Iris pigment epithelial cell (primary cell): ENCODE measurements at places on chromosomes 1 and 21.

- peak; percentile 87 for DNase-seq
These were observed 62.5 kb upstream of the ARHGAP29 start for GRCh38 chr1:94299627-94300553.

GRCh38 chr21:44527983-44528633, 11.9 kb downstream of the KRTAP10-1 start:
- DNase-seq, result no peak

DNA sequence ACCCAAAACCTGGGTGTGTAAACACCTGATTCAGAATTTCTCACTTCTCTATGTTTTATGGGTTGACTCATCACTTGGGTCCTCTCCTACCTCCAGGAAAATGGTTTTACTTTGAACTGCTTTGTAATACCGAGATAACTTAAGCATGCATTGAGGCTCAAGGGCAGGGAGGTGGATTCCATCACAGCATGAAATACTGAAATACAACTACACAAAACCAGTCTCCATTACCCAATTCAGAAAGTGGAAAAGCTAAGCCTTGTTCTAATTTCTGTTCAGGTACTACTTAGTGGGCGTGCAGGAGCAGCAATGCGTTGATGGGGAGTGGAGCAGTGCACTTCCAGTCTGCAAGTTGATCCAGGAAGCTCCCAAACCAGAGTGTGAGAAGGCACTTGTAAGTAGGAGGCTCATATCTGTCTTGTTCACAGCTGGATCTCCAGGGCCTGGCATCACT, 6.1 kb upstream of the C4BPA start:
- no peak for DNase-seq

DNA sequence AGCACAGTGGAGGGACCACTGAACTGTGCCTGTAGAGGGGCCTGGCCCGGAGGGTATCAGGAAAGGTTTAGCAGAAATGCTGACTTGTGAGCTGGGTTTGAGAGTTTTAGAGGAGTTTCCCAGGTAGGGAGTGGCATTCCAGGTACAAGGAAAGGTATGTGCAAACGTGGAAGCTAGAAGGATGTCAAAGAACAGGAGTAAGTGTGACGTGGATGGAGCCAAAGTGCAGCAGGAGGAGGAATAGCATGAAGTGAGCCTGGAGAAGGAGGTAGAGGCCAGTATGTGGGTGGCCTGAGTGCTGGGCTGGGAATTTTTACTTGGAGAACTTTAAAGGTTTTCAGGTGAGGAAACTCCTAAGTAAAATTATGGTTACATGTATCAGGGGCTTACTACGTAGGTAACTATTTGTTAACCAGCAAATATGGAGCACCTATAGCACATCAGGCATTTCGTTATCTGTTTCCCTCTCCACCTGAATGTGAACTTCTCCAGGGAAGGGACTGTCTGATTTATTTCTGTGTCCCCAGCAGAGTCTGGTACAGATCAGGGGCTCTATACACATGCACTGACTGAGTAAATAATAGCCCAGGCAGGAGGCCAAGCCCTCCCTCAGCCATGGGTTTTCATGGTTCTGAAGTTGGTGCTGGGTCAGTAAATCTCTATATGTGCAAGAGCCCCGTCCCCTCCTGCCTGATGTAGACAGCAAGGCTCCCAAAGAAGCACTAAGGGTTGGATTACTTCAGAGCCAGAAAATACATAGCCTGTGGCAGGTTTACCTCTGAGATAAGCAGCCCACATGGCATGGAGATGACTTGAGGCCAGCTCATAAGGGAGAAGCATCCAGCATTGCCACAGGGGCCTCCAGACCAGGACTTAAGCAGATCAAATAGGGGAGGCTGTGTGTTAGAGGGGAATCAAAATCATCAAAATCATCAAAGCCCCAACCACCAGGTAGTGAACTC, 43.4 kb downstream of the CDCP2 start:
- DNase-seq, result no peak

GRCh38 chr1:47216278-47217059, 15.6 kb downstream of the TAL1 start:
- no peak for DNase-seq

DNA sequence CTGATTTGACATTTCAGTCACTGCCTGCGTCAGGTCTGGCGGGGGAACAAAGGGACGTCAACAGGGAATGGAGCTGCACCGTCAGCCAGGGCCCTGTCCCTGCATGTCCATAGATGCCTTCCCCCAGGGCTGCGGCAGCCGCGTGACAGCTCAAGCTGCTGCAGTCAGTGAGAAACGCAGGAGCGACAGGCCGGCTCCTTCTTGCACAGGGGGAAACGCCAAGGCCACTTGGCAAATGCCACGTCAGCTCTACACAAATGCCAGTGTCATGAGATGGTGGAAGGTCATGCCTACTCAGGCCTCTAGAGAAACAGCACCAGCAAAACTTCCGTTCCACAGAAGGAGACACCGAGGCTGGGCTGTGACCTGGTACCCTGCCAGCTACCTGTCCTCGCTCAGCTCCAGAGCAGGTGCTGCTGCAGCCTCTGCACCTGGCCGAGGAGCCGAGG, 37.7 kb downstream of the SYF2 start:
- no peak for DNase-seq

GRCh38 chr1:116370181-116370580, 2.9 kb upstream of the ATP1A1 start:
- DNase-seq, result no peak

GRCh38 chr1:153615406-153615805, 719 bp downstream of the S100A14 start:
- no peak for DNase-seq

- DNase-seq, result peak; percentile 87
These were observed 19.8 kb downstream of the CTNNBIP1 start for GRCh38 chr1:9890224-9890731.

GRCh38 chr1:220900842-220901241, 21.6 kb downstream of the HLX start:
- DNase-seq, result no peak

- no peak for DNase-seq
These were observed 74.6 kb downstream of the CD247 start for GRCh38 chr1:167443757-167444156.

GRCh38 chr21:34732388-34732821, 63.6 kb downstream of the CLIC6 start:
- DNase-seq, result no peak

DNA sequence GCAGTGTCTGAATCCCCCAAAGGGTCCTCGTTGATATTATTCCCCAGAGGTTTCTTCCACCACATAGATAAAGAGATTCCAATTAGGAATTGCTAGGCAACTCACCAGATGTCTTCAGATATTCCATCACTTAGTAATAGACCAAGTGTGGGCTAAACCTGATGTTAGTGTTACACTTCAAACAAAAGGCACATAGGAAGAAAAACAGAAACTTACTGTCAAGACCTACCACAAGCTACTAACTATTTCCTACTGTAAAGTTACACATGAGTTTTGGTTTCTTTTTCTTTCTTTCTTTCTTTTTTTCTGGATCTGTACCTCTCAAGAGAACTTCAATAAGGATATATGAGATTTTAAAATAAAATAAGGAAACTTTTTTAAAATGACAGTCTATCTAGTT, 879.1 kb upstream of the NEGR1 start:
- DNase-seq, result no peak

GRCh38 chr1:62621907-62622306, 24.6 kb downstream of the ANGPTL3 start:
- peak; percentile 98 for DNase-seq

DNA sequence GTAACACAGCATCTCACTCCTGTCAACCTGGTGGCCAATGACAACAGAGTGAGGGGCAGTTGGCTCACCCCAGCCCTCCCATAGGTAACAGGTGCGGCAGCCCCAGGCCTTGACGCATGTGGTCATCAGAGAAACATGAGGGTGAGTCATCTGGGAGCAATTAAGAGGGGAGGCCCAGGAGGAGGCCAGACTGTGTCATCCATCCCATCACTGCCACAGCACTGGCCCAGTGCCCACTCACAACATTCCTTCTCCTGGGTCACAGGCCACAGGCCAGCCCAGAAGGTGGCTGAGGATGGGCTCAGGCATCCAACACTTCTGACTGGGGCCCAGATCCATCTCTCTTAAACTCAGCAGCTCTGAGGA, 17.1 kb downstream of the TEX35 start:
- peak; percentile 63 for DNase-seq

GRCh38 chr1:87706779-87707228, 378.1 kb downstream of the LMO4 start:
- DNase-seq, result no peak

DNA sequence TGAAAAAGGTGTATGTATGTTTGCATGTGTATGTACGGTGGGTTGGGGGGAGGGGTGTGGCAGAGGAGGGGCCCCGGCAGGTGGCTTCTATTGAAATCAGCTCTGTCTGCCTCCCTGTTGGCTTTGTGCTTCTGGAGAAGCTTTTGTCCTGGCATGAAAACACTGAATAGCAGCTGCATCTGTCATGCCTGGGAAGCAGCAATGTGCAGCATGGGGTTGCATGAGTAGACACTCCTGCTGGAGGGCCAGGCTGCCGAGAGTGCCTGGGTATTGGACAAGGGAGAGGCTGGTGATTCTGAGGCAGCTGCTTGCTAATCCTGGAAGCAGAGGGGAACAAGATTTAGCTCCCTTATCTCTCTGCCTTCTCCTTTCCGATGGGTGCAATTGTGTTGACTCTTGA, 20.5 kb downstream of the MAPKAPK2 start:
- DNase-seq, result peak; percentile 77

- no peak for DNase-seq
These were observed 57.4 kb upstream of the CITED4 start for GRCh38 chr1:40919475-40920011.

DNA sequence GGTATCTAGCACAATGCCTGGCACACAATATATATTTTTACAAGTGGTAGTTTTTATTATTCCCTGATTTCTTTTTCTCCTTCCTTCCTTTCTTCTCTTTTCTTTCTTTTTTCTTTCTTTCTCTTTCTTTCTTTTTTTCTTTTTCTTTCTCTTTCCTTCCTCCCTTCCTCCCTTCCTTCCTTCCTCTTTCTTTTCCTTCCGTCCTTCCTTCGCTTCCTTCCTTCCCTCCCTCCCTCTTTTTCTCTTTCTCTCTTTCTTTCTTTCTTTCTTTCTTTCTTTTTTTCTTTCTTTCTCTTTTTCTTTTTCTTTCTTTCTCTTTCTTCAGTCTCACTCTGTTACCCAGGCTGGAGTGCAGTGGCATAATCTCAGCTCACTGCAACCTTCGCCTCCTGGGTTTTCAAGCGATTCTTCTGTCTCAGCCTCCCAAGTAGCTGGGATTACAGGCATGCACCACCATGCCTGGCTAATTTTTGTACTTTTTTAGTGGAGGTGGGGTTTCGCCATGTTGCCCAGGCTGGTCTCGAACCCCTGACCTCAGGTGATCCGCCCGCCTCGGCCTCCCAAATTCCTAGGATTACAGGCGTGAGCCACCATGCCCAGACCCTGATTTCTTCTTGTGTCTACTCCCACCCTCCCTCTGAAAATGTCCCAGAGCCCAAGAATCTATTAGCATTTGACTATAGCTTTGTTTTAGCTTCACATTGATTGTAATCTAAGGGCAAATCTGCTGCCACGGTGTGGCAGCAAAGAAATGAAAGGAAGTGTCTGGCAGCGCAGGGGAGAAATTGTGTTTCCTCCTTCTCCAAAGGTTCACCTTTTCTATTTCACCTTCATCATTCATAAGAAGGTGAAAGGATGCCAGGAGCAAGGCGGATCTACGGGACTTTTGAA, 19.9 kb upstream of the ABCB10 start:
- DNase-seq, result no peak

- no peak for DNase-seq
These were observed 1.5 kb upstream of the KCNA2 start for GRCh38 chr1:110607536-110608230.

DNA sequence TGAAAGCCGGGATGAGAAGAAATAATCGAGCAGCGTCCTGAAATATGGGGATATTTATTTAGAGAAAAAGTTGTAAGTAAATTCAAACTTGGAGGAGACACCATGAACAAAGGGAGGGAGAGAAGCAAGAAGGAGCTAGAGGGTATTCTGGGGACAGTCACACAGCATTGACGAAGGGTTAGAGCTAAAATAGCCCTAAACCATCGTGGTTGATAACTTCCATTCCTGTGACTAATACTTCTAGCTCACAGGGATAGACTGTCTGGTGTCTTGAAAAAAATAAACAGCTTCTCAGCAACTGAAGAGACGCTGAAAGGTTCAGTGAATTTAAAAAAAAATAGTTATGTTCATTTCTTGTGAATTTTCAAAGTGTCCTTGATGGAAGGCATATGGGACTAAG, 86.7 kb downstream of the LRRC53 start:
- DNase-seq, result no peak

GRCh38 chr1:161235957-161236775, 1.8 kb downstream of the NR1I3 start:
- DNase-seq, result no peak

GRCh38 chr1:197677752-197678295, 97.5 kb downstream of the DENND1B start:
- no peak for DNase-seq

GRCh38 chr1:212749821-212750535, 41.6 kb downstream of the NSL1 start:
- peak; percentile 58 for DNase-seq

DNA sequence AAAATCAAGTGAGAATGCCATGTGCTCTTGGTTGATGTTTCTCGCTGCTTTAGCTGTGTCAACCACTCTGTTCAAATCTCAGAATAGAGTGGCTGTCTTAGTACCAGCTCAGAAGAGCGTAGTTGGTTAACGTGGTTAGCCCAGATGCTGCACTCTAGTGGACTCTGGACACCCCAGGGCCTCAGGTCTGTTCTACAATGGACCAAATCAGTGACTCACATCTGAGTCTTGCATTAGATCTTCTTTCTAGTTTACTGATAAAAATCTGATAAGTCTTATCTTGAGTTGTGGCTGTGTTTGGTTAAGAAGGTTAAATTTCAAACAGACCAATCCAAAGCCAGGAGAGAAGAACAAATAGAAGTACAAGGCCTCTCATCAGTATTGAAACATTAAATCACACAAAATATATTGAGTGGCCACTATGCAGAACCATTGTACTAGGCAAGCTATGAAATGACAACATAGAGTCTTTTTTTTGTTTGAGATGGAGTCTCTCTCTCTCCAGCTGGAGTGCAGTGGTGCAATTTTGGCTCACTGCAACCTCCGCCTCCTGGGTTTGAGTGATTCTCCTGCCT, 104.1 kb downstream of the NR5A2 start:
- DNase-seq, result peak; percentile 74

DNA sequence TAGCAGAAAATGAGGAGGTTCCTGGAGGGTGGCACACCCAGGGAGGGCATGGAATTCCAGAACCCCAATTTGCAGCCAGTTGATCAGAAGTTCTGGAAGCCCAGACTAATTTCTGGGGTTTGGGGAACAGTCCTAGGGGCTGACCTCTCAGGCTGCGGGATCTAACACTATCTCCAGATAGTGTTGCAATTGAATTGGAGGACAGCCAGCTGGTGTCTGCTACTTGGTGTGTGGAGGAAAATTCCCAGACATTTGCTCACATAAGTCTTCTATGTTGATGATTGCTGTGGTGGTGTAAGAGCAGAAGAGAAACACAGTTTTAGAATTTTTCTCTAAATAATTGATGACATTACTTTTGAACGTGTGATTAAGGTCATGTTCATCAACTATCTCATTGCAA, 154.3 kb upstream of the RNPC3 start:
- peak; percentile 79 for DNase-seq
